ENCODE measurements at places on chromosomes 3 and 15. TPM values are rescaled to one million over a fixed set of nuclear protein-coding genes. Genes with fewer than 3 reads are reported as not detected.

DNA sequence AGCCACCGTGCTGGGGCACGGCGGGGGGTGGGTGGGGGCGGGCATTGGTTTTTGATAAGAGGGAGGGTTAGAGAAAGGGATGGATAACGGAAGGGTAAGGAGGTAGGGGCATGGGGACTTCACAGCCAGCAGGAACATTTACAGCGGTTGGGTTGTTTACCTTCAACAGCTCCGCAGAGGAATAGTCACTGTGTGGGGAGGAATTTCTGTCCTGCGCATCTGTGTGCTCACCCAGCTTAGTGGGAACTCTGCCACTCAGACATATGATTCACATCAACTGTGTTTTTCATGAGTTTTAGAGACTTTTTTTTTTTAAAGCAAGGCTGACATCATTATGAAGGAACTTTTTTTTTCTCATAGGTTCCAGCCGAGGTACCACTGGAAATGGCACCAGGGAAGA is 19.6 kb downstream of the CHRD start:
- H3K27ac ChIP-seq = no peak overlapping the region
- no peak for DNase-seq
- no peak overlapping the region for H3K4me3 ChIP-seq
- H3K27me3 ChIP-seq = no peaks in the 10 kb centered on the region

- no peak overlapping the region for H3K27ac ChIP-seq
- H3K4me3 ChIP-seq = no peak overlapping the region
- 0 out of 2 replicates have a peak, but pooled peaks cover 1% of the 10 kb centered on the region for H3K4me1 ChIP-seq
- H3K36me3 ChIP-seq = no peaks in the 10 kb centered on the region
- H3K27me3 ChIP-seq = no peaks in the 10 kb centered on the region
These were observed 84.8 kb upstream of the LRIG1 start for GRCh38 chr3:66585520-66586095.

The FGF7 gene
- total RNA-seq = not detected

The TIGIT gene
- total RNA-seq = not detected

The NTRK3 gene
- total RNA-seq = 2.4 TPM

DNA sequence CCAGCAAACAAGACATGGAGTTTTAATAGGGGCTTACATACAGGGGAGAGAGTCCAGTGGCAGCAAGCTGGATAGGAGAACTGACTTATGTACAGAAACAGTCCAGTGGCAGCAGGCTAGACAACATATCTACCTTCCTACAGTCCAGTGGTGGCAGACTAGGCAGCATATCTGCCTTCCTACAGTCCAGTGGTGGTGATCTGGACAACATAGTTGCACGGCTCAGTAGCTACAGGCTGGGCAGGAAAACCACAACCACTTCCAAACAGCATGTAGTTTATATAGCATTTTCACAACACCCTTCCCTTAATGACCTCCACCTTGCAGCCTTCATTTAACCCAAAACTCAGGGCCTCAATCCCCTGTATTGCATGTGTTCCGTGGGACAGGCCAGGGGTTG is 181.3 kb upstream of the EIF1B start:
- H3K27me3 ChIP-seq = no peaks in the 10 kb centered on the region
- no peak overlapping the region for H3K27ac ChIP-seq
- no peak for DNase-seq

The NME9 gene
- not detected for total RNA-seq

The TEX55 gene
- total RNA-seq = not detected

The PLCB2 gene
- total RNA-seq = 7.4 TPM
